ENCODE measurements at places on chromosomes 5 and 9.

- no peak for DNase-seq
These were observed 22.7 kb downstream of the ANXA2R start for GRCh38 chr5:43017428-43017815.

DNA sequence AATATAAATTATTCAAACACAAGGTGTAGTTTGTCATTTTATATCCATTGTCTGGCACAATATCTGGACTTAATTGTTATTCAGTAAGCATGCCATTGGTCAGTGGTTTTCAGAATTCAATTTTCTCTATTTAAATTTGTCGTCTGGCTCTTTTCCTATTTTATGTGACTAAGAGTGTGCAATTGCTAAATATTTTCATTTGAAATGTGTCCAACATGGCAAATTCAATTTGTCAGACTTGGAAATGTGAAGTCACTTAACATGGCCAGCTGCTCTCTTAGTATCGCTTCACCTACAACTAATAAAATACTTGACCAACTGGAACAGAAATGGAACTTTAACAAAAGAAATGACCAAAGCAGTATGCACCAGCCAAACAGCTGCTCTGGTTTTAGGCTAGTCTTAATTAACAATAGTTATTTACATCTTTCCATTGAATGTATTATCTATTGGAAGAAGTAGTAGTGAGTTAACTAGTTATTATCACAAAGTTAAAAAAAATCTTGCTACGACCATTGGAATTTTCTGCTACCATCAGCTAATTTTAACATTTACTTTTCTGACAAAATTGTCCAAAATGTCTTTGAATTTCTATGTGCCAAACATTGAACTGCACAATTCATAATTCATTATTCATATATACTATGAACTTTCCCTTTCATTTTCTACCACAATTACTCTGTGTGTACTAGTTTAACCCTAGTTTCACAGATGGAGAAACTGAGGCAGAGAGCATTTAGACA lies 720.7 kb upstream of the FAM174A start:
- no peak for DNase-seq

- no peak for DNase-seq
These were observed 134.6 kb downstream of the TTLL11 start for GRCh38 chr9:121958530-121958929.

GRCh38 chr9:98862936-98863335 lies 55.5 kb downstream of the GALNT12 start:
- no peak for DNase-seq

- no peak for DNase-seq
These were observed 474.2 kb downstream of the GADD45G start for GRCh38 chr9:90078988-90079421.

DNA sequence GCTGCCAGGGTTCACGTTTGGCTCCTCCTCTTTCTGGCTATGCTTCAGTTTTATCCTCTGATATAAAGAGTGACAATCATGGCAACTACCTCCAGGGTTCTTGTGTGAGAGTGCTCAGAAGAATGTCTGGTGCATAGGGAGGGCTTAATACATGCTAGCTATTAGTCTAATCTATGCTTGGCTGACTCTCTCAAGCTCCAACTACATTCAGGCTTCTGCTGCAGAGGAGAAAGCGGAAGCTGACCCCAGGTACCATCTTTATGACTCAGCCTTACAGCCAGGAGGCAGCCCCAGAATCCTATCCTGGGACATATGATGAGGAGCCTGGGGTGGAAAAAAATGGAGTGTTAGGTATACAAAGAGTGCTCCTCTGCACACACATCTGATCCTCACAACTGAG lies 32.1 kb upstream of the RASGRF2 start:
- DNase-seq: no peak

DNA sequence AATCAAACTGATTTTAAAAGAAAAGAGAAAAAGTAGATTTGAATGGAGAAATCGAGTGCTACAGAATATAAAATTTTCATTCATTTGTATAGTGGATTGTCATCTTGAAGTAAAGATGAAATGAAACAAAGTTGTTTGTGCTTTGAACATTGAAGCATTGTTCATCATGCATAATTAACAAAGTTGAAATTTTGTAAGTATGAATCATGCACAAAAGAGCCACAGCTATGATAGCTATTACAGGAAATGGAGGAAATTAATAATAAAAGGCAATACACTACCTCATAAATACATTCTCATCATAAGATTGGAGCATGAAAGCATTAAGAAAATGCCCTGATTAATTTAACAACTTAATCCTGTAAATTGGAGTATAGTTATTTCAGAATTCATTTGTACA lies 153.4 kb upstream of the TLX3 start:
- no peak for DNase-seq

DNA sequence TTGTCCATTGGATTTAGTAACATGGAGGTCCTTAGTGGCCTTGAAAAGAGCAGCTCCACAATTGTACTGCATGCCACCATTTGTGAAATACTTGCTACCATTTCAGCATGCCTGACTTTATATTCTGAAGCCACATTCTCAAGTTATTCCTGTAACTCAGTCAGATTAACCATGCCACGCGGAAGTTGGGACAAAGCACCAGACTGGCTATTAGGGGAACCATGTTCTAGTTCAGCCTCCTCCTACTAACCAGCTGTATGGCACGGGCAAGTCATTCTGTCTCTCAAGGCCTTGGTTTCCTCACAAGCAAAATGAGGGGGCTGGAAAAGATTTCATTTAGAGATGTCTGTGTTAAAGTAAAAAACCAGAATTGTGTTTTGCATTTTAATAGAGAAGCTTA lies 418.0 kb downstream of the PLK2 start:
- no peak for DNase-seq

DNA sequence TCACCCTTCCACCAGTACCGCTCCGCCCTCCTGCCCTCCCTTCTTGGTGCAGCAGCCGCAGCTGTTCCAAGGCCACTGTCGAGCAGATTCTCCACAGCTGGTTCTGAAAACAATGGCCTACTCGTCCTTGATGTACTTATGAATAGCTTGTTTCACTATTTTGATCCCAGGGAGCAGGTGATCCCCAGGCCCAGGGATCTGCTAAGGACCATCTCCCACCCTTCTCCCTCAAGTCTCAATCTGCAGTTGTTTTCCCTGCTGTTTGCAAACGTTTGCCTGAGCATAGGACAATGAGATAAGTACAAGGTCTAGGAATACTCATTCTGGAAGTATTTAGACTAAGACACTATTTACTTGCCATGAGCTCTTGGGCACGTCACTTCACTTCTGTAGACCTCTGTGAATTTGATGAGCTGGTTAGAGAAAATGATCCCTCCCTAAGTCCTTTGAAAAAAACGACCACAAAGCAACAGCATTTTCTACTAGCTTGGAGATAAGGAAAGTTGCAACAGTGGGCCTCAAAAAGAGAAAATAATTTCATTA lies 1.8 kb downstream of the LURAP1L start:
- DNase-seq: no peak

GRCh38 chr5:132238169-132238744 lies 10.6 kb upstream of the P4HA2 start:
- no peak for DNase-seq

- DNase-seq: no peak
These were observed 77.4 kb downstream of the SEC61B start for GRCh38 chr9:99299211-99300102.

- no peak for DNase-seq
These were observed 15.2 kb downstream of the GBGT1 start for GRCh38 chr9:133148199-133149129.

- DNase-seq: no peak
These were observed 42.8 kb downstream of the TEX10 start for GRCh38 chr9:100309992-100310391.

GRCh38 chr9:98870782-98871557 lies 63.5 kb downstream of the GALNT12 start:
- DNase-seq: no peak

GRCh38 chr9:15522130-15522755 lies 11.5 kb upstream of the PSIP1 start:
- DNase-seq: no peak

DNA sequence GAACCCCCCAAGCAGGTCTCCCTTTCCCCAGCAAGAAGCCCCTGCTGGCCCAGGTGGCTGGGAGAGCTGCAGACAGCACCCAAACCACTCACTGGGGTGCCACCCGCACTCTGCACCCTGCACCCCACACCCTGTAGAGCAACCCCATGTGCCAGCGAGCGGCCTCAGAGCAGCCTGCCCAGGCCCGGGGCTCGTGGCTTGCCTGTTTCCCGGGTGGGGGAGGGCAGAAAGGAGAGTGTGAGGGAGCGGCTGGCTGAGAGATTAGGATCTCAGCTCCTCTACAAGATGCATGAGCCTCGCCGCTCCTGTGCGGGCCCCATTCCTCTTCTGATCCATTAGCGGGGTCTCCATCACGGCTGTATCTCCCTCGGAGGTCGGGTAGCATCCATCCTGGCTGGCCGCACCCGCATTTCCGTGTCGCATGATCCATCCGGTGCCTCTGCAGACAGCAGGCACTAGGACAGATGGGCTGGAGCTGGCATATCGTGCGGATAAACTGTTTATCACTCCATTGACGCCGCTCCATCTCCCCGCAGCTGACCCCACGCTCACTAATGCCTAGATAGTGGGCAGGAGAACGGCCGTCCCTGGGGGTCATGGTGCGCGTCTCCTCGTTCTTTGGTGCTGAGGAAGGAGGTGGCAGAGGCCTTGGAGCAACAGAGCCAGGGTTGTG lies 54.4 kb downstream of the MRPL36 start:
- no peak for DNase-seq

- no peak for DNase-seq
These were observed 137.5 kb downstream of the ICE1 start for GRCh38 chr5:5560016-5560415.

DNA sequence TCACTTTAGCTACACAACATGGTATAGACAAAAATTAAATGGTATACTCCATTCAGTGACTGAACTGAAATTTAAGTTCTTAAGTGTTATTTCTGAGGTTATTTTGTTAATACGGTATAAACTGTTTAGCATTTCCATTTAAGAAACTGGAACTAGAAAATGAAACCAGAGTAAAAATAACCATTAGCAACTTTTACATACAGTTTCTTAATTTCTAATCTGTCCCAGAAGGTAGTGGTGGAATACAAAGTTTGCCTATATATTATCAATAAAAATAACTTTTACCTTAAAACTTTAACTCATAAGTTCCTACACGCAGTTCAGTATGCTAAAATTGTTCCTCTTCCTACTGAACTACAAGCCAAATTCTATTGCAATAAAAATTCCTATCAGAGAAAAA lies 10.3 kb downstream of the GOLPH3 start:
- no peak for DNase-seq

- no peak for DNase-seq
These were observed 1.2 kb upstream of the CEMIP2 start for GRCh38 chr9:71769175-71770161.

DNA sequence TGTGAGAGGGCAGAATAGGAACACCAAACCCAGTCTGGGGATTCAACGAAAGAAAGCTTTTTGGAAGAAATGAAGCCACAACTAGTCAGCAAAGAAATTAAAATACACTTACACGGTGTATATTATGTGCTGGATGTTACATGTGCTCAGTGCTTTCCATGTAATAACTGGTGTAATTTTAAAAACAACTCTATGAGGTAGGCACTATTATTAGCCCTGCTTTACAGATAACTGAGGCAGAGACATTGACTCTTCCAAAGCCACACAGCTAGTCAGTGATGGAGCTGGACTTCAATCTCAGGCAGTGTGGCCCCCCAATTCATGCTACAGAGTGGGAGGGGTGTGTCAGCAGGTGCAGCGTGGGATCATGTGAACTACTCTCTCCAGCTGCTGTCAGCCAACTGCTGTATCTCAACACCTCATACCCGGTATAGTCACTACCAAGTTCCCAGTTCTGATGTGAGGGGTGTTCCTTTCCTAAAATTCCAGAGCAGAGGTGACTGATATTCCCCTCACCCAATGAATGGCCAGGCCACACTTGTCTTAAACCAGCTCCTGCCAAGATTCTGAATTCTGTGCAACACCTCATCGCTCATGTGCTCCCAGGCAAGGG lies 33.8 kb upstream of the TJP2 start:
- no peak for DNase-seq

- DNase-seq: no peak
These were observed 116.2 kb downstream of the DIRAS2 start for GRCh38 chr9:90526386-90526785.

GRCh38 chr5:113283558-113283957 lies 151.2 kb downstream of the TSSK1B start:
- no peak for DNase-seq

DNA sequence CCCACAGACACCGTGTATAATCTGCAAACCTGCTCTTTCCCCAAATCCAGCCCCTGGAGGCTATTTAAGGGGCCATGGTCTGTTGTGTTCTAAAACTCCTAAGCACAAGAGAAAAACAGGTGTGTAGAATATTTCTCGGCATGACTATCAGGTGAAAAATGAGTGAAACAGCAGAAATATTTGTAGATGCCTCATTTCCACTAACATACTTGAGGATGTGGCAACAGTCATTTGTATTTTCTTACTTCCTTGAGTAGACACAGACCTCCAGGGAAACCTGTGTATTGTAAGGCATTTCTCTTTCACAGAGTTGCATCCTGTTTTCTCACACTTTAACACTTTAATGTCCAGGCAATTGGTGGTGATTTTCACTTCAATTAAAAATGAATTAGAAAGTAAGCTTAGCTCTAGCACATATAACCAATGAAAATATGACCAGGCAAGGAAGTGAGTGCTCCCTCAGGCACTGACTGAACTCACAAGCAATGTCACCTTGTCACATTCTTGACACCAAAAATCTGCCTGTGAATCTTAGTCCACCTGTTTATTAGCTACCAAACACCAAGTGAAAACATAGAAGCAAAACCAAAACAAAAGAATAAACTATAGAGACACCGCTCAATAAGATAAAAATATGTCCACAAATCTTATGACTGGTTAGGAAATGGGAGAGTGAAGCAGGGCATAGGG lies 64.4 kb downstream of the DIRAS2 start:
- DNase-seq: no peak

- no peak for DNase-seq
These were observed 150.8 kb upstream of the RANBP3L start for GRCh38 chr5:36452424-36453006.

GRCh38 chr5:76709762-76710161 lies 6.2 kb upstream of the F2R start:
- DNase-seq: no peak

GRCh38 chr9:137068539-137069507 lies 1.5 kb downstream of the SAPCD2 start:
- no peak for DNase-seq

DNA sequence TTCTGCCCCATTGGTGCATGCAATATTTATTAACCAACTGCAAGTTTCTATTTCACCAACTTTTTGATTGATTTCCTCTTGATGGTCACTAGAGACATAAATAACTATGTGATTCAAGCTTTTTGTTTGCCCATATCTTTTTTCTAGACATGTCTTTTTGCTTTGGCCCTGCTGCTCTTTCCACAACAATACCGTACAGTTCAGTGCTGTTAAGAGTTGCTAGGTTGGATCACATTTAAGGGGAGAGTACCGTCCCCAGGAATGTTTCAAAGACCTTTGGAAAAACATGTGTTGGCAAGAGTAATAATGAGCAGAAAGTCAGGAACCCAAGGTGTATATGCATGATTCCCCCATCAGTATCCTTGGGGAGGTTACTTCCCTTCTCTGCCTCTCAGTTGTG lies 268.8 kb upstream of the RFX3 start:
- no peak for DNase-seq

- no peak for DNase-seq
These were observed 3.0 kb downstream of the NUDT2 start for GRCh38 chr9:34332076-34332964.
